Breast epithelium (tissue), 4 donors: ENCODE measurements at places on chromosomes 1 and 21. TPM values are rescaled to one million over a fixed set of nuclear protein-coding genes. Genes with fewer than 3 reads are reported as not detected.

GRCh38 chr1:151989211-151989862 is 4.3 kb downstream of the S100A10 start:
- H3K27ac ChIP-seq, result peak overlapping the region; percentile 91
- no peaks in the 10 kb centered on the region for H3K27me3 ChIP-seq
- no peak for DNase-seq
- H3K4me1 ChIP-seq, result peaks cover 20% of the 10 kb centered on the region

DNA sequence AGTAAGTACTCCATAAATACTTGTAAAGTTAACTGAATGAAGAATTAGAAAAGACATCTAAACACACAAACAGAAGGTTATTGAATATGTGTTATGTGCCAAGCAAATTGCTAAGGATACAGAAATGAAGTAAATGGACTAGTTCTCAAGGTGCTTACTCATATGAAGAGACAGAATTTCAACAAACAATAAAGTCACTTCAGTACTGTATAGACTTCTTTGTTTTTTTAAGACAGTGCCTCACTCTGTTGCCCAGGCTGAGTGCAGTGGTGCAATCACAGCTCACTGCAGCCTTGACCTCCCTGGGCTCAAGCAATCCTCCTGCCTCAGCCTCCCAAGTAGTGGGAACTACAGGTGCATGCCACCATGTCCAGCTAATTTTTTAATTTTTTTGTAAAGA is 57.3 kb downstream of the SERBP1 start:
- H3K36me3 ChIP-seq, result no peaks in the 10 kb centered on the region
- no peaks in the 10 kb centered on the region for H3K27me3 ChIP-seq
- no peak overlapping the region for H3K4me3 ChIP-seq

GRCh38 chr1:223765036-223765718 is 52.8 kb downstream of the CAPN2 start:
- no peak for DNase-seq
- peaks cover 5% of the 10 kb centered on the region for H3K36me3 ChIP-seq
- no peaks in the 10 kb centered on the region for H3K27me3 ChIP-seq
- H3K4me1 ChIP-seq, result no peaks in the 10 kb centered on the region

- H3K4me3 ChIP-seq, result peak overlapping the region; percentile 99
- no peaks in the 10 kb centered on the region for H3K27me3 ChIP-seq
- H3K4me1 ChIP-seq, result no peaks in the 10 kb centered on the region
These were observed 429 bp downstream of the SRRM1 start for GRCh38 chr1:24643363-24644099.

GRCh38 chr1:35756064-35756463 is 13.7 kb downstream of the CLSPN start:
- H3K27me3 ChIP-seq, result no peaks in the 10 kb centered on the region
- no peaks in the 10 kb centered on the region for H3K4me1 ChIP-seq
- no peak overlapping the region for H3K27ac ChIP-seq
- H3K4me3 ChIP-seq, result no peak overlapping the region

DNA sequence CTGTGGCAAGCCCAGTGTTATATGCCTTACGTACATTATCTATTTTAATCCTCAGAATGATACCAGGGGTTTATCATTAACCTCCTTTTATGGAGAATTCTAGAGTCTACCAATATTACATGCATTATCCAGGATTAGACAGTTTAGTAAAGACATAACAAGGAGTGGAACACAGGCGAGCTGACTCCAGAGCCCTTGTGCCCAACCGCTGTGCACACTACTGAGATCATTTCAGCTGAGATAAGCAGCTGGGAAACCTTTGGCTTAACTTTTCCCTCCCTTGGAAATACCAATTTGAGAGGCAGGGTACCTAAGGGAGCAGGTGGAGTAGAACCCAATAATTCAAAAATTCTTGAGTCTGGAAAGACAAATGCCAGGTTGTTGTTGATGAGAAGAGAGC is 59.8 kb upstream of the ATP1B1 start:
- no peaks in the 10 kb centered on the region for H3K36me3 ChIP-seq
- H3K27me3 ChIP-seq, result no peaks in the 10 kb centered on the region
- no peak overlapping the region for H3K27ac ChIP-seq
- no peaks in the 10 kb centered on the region for H3K4me1 ChIP-seq
- H3K4me3 ChIP-seq, result no peak overlapping the region

DNA sequence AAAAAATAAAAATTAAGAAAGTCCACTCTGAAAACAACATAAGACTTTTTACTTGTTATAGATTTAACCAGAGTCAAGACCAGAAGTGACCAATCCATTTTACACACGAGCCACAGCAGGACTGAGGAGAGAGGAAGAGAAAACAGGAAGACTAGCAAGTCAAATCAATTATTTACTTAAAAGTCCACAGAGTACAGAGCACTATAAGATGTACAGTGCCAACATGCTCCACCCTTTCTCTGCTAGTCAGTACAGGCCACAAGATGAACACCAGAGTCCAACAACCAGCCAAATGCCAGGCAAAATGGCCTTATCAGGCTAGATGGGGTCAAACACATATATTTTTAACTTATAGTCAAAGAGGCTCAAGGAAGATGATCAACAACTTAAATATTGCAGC is 19.5 kb downstream of the LUZP1 start:
- H3K36me3 ChIP-seq, result no peaks in the 10 kb centered on the region
- no peak overlapping the region for H3K4me3 ChIP-seq
- no peak overlapping the region for H3K27ac ChIP-seq
- H3K27me3 ChIP-seq, result no peaks in the 10 kb centered on the region
- no peaks in the 10 kb centered on the region for H3K4me1 ChIP-seq

- no peaks in the 10 kb centered on the region for H3K27me3 ChIP-seq
- no peak for DNase-seq
- peak within 1 kb of the TSS; percentile 75 for H3K27ac ChIP-seq
These were observed at the start of gene SLC2A5 for GRCh38 chr1:9069326-9070100. TSS of gene SLC2A5 (minus strand) at chr1:9069635. CDS start at chr1:9069536, 99 bp downstream.

DNA sequence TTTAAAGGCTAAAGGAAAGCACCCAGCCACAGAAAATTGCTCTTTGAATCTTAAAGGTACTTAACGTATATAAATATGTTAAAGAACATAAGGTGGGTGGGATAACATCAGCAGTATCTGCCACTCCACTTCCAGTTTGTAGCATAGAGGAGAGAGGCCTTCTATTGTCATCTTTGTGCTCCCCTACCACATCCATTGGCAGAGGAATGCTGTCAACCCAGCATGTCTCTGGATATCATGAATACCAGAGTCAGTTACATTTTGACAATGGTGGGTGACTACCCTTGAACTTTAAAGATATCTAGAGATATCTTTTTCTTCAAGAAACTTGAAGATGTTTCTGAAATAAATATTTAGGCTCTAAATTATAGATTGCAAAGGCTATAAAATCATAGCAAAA is 283.2 kb upstream of the LRRC7 start:
- H3K27me3 ChIP-seq, result no peaks in the 10 kb centered on the region
- H3K27ac ChIP-seq, result no peak overlapping the region
- H3K4me3 ChIP-seq, result no peak overlapping the region
- H3K36me3 ChIP-seq, result no peaks in the 10 kb centered on the region
- no peak for DNase-seq
- no peaks in the 10 kb centered on the region for H3K4me1 ChIP-seq

- no peak overlapping the region for H3K27ac ChIP-seq
- H3K4me1 ChIP-seq, result no peaks in the 10 kb centered on the region
- no peak for DNase-seq
- H3K4me3 ChIP-seq, result no peak overlapping the region
- no peaks in the 10 kb centered on the region for H3K36me3 ChIP-seq
- H3K27me3 ChIP-seq, result no peaks in the 10 kb centered on the region
These were observed 78.5 kb downstream of the SIPA1L2 start for GRCh38 chr1:232551386-232551785.

DNA sequence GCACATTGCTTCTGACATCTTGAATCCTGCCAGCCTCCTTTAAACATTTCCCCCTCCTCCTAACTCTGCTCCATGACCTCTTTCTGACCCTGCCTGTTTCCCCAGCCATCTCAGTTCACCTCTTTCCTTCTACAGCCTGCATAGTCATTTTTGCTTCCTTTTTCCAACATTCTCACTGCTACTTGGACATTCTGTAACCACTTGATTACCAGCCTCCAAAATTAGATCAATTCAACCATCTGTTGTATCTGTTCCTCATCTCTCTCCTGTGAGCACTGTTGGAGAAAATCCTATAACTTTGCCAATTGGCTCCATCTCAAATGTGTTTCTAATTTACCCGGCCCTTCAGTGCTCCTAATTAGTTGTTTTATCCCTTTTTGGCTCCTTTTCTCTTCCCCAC is 27.5 kb upstream of the GPR88 start:
- H3K4me1 ChIP-seq, result no peaks in the 10 kb centered on the region
- no peak for DNase-seq
- H3K36me3 ChIP-seq, result no peaks in the 10 kb centered on the region
- H3K27me3 ChIP-seq, result no peaks in the 10 kb centered on the region

DNA sequence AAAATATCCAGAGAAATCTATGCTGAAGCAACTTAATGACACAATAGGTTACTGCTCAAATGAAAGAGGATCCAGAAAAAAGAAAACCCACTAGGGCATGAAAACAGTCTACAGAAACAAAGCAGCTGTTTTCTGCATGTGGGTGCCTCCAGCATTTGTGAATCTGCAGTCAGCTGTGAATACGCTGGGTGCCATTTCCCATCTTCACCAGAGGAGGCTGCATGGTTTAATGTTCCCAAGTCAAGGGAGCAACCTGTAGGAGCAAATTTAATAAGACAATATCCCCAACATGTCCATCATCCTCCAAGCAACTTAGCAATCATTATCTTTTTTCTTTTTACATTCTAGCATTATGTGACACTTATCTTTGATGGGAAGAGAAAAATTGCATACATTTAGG is 396.6 kb downstream of the BRINP2 start:
- no peaks in the 10 kb centered on the region for H3K36me3 ChIP-seq
- DNase-seq, result no peak
- H3K4me1 ChIP-seq, result no peaks in the 10 kb centered on the region
- H3K27me3 ChIP-seq, result no peaks in the 10 kb centered on the region

DNA sequence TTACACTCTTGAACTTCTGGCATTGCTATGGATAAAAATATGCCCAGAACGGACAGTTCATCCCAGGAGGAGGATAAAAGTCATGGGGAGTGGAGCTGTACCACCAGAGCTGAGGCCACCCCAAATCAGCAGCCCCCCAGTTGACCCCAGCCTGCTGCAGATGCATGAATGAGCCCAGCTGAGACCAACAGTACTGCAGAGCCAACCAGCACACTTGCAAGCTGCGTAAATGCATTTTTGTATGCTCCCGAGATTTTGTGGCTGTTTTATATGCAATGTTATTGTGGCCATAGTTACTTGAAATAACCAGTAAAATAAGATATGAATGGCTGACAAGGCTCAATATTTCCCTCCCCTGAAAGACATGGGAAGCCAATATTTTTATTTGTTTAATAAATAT is 264.6 kb downstream of the DUSP10 start:
- H3K27ac ChIP-seq, result no peak overlapping the region
- H3K27me3 ChIP-seq, result no peaks in the 10 kb centered on the region

GRCh38 chr21:42010507-42011495 is 641 bp upstream of the ZBTB21 start:
- H3K4me1 ChIP-seq, result no peaks in the 10 kb centered on the region
- no peaks in the 10 kb centered on the region for H3K27me3 ChIP-seq
- no peaks in the 10 kb centered on the region for H3K36me3 ChIP-seq
- H3K4me3 ChIP-seq, result peak overlapping the region; percentile 93

DNA sequence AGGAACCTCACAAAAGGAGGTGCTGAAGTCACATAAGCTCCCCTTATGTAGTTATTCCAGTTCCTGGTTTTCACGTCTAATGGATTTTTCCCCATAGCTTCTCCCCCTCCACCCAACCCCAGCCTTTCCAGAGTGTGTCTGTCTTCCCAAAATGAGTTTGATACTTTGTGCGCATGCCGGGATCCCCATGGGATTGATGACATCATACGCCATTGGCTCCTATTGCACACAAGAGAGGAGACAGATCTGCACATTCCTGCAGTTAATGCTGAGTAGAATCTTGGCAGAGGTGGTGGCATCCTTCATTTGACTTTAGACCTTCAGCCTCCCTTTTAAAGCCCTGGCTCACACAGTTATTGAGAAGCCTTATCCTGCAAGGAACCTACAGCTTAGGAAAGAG is 71.4 kb downstream of the DDR2 start:
- H3K4me1 ChIP-seq, result no peaks in the 10 kb centered on the region
- no peak overlapping the region for H3K27ac ChIP-seq
- no peak for DNase-seq
- H3K27me3 ChIP-seq, result no peaks in the 10 kb centered on the region

- H3K4me3 ChIP-seq, result no peak overlapping the region
- H3K36me3 ChIP-seq, result no peaks in the 10 kb centered on the region
- H3K4me1 ChIP-seq, result no peaks in the 10 kb centered on the region
- H3K27ac ChIP-seq, result no peak overlapping the region
These were observed 3.7 kb upstream of the SETD4 start for GRCh38 chr21:36064085-36064460.

DNA sequence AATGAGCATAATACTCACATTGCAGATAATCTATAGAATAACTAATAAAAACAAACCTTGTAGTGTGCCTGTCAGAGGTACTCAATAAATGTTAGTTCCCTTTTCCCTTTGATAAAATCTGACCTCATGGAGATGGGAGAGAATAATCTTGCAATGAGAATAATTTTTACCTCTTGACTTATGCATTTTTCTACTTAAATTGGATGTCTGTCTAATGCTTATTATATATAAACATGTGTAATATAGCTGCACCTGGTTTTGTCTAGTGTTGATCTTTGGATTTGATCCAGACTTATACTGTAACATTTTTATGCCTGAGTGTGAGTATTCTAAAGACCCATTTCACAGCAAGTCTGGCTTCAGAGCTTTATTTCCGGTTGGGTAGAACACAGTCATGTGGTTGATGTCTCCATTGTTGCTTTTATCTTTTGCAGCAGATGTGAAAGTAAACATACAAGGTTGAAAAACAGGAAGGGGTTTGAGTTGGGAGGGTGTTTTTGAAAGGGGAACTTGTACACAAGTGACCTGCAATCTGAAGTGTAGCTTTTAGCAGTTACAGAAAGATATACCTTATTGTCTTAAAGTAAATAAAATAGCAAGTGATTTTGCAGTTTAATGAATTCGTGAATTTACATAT is 12.4 kb downstream of the EPB41 start:
- no peak overlapping the region for H3K4me3 ChIP-seq
- H3K27me3 ChIP-seq, result no peaks in the 10 kb centered on the region
- no peaks in the 10 kb centered on the region for H3K4me1 ChIP-seq
- H3K27ac ChIP-seq, result no peak overlapping the region
- DNase-seq, result no peak

GRCh38 chr1:109761227-109762038 is 2.3 kb downstream of the EPS8L3 start:
- no peaks in the 10 kb centered on the region for H3K4me1 ChIP-seq
- no peaks in the 10 kb centered on the region for H3K36me3 ChIP-seq
- no peak overlapping the region for H3K4me3 ChIP-seq
- DNase-seq, result no peak
- no peaks in the 10 kb centered on the region for H3K27me3 ChIP-seq

Gene PCBP3
- 13.8 TPM for total RNA-seq

Gene CNIH3
- 3.8 TPM for total RNA-seq

Gene KCNC4
- total RNA-seq, result 5.2 TPM

Gene ACKR1
- 81.9 TPM for total RNA-seq

Gene DDI2
- total RNA-seq, result 71.0 TPM

Gene ZMYND12
- total RNA-seq, result 3.8 TPM

Gene C4BPB
- total RNA-seq, result 0.80 TPM
